Activated naive CD8-positive, alpha-beta T cell treated with anti-CD3 and anti-CD28 coated beads for 36 hours (primary cell): ENCODE measurements at places on chromosomes 5 and 9. TPM values are rescaled to one million over a fixed set of nuclear protein-coding genes. Genes with fewer than 3 reads are reported as not detected.

DNA sequence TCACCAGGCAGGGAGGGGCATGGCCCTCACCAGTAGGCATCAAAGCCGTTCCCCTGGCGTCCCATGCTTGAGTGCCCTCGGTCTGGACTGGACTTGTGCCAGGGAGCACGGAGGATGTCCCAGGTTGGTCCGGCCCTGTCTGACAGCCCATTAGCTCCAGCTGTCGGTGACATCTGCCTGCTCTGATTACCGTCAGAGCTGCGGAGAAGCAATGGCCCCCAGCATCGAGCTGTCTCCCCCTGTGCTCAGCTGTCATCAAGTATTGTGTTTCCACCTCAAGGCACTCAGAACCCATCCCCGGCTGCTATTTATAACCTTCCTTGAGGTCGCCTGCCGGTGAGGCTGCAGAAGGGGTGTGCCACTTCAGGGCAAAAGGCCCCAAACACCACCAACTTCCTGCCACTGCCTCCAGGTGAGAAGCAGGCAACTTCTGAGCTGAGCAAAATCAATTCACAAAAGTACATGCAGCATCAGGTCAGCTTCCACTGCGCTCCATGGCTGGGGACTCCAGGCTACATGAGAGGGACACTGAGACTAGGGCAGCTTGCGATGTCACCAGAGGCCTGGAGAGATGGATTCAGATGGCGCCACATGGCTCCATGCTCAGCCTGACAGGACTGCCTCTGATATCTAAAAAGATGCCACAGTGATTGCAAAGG lies 142.7 kb downstream of the C5orf15 start:
- H3K27me3 ChIP-seq: no peaks in the 10 kb centered on the region
- no peaks in the 10 kb centered on the region for H3K36me3 ChIP-seq
- DNase-seq: peak; percentile 30
- H3K4me1 ChIP-seq: peaks cover 39% of the 10 kb centered on the region
- peak overlapping the region; percentile 39 for H3K27ac ChIP-seq

DNA sequence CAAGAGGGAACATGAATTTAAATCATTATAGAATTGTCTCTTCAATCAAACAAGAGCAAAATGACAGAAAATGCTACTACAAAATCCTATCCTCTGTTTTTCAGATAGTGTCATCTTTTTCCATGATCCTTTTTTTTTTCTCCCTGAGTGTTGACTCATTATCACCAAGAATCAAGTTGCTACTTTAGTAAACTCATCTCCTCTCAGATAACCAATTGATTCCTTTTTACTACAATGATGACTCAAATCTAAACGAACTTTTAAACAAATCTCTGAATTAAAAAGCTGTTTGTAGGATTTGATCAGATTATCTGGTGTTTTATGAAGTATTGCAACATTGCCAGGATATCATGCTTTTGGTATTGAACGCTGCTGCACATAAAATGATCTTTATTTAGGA lies 23.9 kb upstream of the IL7R start:
- peaks cover 86% of the 10 kb centered on the region for H3K4me1 ChIP-seq
- H3K27ac ChIP-seq: peak overlapping the region; percentile 98
- H3K4me3 ChIP-seq: peak overlapping the region; percentile 35
- DNase-seq: no peak

DNA sequence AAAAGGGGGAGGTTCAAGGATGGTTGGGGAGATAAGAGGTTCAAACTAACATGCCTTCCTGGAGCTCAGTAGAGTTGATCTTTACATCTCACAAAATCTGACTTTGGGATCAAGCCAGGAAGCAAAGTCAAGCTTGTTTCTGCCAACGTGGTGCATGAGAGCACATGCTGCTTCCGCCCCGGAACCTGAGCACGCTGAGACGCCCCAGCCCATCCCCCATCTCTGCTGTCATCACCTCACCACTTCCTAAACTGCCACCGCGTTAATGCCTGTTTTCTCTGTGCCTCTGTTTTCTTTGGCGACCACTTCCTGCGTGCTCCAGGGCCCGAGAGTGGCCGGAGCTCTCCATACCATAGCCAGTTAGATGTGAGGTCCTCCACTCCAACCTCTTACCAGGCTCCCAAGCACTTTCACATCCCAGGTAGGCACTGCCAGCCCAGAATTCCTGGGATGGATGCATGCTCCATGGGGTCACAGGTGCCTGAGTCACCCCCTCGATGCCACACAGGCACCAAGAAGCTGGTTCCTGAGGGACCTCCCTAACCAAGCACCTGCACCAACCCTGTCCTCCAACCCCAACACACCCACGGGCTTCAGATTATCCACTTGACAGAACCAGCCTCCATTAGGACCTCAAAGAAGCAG lies 31.2 kb upstream of the AFAP1L1 start:
- peak overlapping the region; percentile 4 for H3K4me3 ChIP-seq
- peak overlapping the region; percentile 88 for H3K27ac ChIP-seq
- DNase-seq: peak; percentile 68
- H3K36me3 ChIP-seq: no peaks in the 10 kb centered on the region

LRRTM2 gene
- not detected for total RNA-seq

- DNase-seq: no peak
- H3K4me1 ChIP-seq: peaks cover 4% of the 10 kb centered on the region
- H3K27me3 ChIP-seq: peaks cover 11% of the 10 kb centered on the region
- no peaks in the 10 kb centered on the region for H3K36me3 ChIP-seq
- H3K27ac ChIP-seq: no peak overlapping the region
Measured at GRCh38 chr9:87280421-87280820, 217.2 kb upstream of the DAPK1 start.

TMEM171 gene
- total RNA-seq: not detected

CDKN2A gene
- total RNA-seq: 0.97 TPM

PDLIM4 gene
- total RNA-seq: 0.31 TPM

GRCh38 chr9:135340143-135340655 lies 139.4 kb upstream of the PPP1R26 start:
- H3K27me3 ChIP-seq: peaks cover 9% of the 10 kb centered on the region
- no peaks in the 10 kb centered on the region for H3K4me1 ChIP-seq
- H3K36me3 ChIP-seq: no peaks in the 10 kb centered on the region
- no peak for DNase-seq
- no peak overlapping the region for H3K27ac ChIP-seq

LTC4S gene
- total RNA-seq: 0.29 TPM

PCDHGA6 gene
- total RNA-seq: 0.08 TPM

- no peaks in the 10 kb centered on the region for H3K4me1 ChIP-seq
- no peak overlapping the region for H3K27ac ChIP-seq
- no peaks in the 10 kb centered on the region for H3K36me3 ChIP-seq
- DNase-seq: no peak
- H3K27me3 ChIP-seq: no peaks in the 10 kb centered on the region
Measured at GRCh38 chr9:1960342-1961042, 54.7 kb upstream of the SMARCA2 start.

DNLZ gene
- total RNA-seq: 26.2 TPM

GRIN3A gene
- total RNA-seq: not detected

- peak; percentile 57 for DNase-seq
- H3K27me3 ChIP-seq: no peaks in the 10 kb centered on the region
- H3K36me3 ChIP-seq: no peaks in the 10 kb centered on the region
Measured at GRCh38 chr5:56588636-56589480, 226.5 kb upstream of the MAP3K1 start.

DNA sequence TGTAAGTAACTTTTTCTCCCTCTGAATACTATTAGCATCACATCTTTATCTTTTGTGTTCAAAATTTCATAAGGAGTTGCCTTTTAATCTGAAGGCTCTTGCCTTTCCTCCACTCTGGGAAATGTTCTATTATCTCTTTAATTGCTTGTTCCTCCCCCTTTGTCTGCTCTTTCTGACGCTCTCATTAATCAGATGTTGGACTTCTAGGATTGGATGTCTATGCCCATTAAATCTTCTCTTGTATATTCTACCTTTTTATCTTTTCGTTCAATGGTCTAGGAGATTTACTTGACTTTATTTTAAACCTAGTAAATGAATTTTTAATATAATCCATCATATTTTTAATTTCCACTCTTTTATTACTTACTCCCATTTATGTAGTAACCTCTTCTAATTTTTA lies 76.7 kb downstream of the MARCHF3 start:
- DNase-seq: no peak
- H3K4me1 ChIP-seq: no peaks in the 10 kb centered on the region
- H3K27ac ChIP-seq: no peak overlapping the region
- no peak overlapping the region for H3K4me3 ChIP-seq

DNA sequence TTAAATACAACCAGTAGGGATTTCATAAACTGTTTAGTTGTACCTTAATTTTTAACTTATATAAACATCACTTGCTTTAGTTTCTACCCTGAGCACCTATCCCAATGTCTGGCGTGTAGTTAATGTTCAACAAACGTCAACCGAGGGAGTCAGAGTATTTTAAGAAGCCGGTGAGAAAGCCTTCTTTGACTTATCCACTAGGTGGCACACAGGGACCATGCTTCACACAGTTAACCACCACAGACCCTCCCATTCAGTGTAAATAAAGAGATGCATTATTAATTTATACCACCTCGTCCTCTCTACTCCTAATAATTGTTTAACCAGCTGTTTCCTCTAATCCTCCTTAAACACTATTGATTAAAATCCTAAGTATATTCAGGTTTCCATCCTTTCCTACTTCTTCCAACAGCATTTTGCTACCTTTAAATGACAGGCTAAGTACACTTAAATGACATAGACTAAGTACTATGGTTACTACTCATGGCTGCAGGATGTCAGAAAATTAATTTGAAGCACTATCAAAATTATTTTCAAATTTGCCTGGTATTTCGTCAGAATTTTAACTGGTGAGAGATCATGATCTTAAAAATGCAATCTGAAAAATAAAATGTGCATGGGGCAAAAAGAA lies 2.3 kb downstream of the HAPLN1 start:
- peak; percentile 3 for DNase-seq
- peaks cover 58% of the 10 kb centered on the region for H3K27me3 ChIP-seq
- H3K4me3 ChIP-seq: no peak overlapping the region
- H3K4me1 ChIP-seq: no peaks in the 10 kb centered on the region
- H3K27ac ChIP-seq: no peak overlapping the region

NSMF gene
- 74.6 TPM for total RNA-seq
